Stimulated activated CD4-positive, alpha-beta T cell treated with anti-CD3 and anti-CD28 coated beads, Interleukin-1b, Interleukin-23, amount 100 ng/mL, for 48 hours (primary cell): ENCODE measurements at places on chromosomes 7 and 10.

DNA sequence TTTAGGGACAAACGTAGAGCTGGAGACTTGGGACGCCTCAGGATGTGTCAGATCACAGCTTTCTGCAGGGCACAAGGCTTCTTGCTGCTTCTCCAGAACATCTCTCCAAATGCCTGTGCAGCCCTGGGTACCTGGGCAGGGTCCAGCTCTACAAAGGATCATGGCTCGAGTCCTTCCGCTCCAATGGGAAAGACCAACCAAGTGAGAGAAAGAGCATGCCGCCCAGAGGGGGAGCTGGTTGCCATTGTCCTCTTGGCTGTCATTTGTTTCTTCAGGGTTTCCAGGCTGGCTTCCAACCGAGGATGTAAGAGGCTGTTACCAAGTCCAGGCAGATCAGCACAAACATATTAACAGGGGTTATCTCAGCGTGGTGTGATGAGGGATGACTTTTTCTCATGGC is 5.6 kb upstream of the LEP start:
- no peak for DNase-seq

- no peak for DNase-seq
Observed at GRCh38 chr7:91164506-91164905, 99.7 kb upstream of the FZD1 start.

DNA sequence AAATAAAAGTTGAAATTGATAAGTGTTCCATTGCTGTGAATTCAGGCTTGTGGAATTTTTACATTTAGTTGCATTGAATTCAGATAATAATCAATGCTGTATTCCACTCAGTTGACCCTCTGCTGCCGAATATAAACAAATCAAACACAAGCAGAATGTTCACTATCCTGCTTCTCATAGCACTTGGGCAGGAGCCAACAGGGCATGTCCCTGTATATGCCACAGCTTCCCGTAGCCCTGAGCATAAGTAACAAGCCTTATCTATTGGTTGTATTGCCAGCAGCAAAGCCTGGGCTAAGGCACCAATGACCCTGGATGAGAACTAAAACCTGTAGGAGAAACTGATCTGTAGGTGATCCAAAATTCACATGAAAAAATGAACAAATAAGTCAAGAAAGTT is 145.9 kb downstream of the ARHGAP12 start:
- DNase-seq: no peak

DNA sequence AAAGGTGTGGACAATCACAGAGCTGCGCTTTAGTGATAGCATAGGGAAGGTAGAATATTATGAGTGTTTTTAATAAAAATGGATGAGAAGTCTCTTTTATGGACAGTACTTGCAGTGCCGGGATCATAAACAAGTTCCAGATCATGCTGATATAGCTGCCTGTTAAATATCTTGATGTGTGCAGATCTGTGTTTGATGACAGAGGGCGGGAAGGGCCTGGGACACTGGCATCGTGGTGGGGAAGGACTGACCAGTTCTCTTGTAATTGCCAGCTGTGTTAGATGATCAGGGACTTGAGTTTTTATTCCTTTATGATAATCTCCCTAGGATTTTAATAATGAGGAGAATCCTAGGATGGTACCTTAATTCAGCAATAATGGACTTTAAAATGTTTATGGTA is 14.6 kb downstream of the SND1 start:
- no peak for DNase-seq

GRCh38 chr7:150788474-150789269 is 11.5 kb downstream of the TMEM176B start:
- no peak for DNase-seq

DNA sequence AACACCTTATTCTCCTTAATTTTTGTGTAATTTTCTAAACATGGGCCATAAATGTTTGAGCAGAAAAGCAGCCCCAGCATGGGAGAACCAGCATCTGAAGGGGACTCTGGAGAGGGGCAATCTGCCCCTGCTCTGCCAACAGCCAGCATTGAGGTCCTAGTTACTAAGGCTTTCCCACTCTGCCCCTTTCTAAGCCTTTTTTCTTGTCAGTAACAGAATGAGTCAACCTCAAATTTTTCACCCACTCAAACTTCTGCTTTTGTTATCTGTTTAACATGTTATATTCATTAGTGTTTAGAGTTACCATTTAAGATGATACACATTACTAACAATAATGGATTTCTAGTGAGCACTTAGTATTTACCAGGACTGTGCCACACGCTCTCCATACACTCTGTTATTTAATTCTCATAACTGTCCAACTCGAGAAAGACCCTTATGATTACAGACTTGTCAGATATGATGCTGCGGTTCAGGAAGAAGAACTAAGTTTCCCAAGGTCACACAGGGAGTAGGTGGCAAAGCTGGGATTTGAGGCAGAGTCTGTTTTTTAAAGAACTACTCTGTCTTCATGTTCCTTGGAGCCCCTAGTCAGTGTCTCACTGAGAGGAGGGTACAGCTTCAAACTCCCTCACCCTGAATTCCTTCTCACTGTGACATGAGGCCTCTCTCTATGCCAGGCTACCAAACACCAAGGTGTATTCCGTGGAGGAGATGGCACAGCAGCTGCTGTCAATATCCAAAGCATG is 19.9 kb upstream of the GPAM start:
- no peak for DNase-seq

DNA sequence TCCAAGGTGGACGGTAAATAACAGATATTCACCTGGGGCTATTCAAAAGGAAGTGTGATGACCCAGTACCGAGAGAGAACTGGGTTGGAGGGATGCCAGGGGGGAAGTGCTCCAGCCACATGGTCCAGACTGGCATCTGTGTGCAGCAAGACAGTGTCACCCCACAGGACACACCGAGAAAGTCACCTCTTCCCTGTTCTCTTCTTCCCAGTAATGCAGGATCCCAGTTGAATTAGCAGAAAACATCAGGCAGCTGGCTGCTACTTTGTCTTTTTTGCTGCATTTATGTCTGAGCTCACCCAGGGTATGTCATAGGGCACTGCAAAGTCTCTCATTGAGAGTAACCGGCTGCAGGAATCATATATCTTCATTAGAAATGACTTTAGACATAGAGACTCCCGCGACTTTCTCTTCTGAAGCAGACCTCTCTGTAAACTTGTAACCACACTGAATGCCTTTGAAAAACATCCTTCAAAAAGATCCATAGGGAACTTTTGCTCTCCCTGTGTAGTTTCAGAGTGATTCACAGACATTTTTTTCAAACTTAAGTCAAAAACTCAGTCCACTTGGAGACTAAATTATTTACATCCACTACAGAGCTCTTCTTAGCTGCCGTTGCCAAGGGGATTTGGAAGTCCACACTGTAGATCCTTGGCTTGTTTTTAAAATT is 609.0 kb upstream of the DPP6 start:
- DNase-seq: no peak

- DNase-seq: no peak
Observed at GRCh38 chr10:96369890-96370583, 11.2 kb upstream of the OPALIN start.

- DNase-seq: no peak
Observed at GRCh38 chr10:124049484-124049883, 43.9 kb downstream of the CHST15 start.

- no peak for DNase-seq
Observed at GRCh38 chr7:158395780-158396278, 191.8 kb downstream of the PTPRN2 start.

DNA sequence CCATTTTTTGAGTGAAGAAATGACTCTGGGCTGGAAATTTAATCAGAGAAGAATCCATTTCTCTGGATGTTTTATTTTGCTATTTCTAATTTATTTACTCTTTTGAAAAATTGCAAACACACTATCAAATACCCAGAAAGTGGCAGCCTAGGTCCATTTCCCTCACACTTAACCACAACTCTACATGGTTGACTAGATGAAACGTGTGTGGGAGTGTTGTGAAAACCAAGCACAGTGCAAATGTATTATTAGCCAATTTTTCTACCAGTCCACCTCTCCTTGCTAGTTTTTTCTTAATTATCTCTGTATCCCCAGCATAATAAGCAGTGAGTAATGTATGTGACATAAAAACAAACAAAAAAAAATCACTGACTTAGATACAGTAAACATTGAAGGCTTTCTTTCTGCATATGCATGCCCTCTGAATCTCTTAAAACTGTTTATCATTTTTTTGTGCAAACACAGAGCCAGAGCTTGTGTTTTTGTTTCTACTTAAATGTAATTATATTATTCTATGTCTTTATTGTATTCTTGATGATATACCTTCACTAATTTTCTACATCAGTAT is 30.9 kb downstream of the SCIN start:
- no peak for DNase-seq

- no peak for DNase-seq
Observed at GRCh38 chr10:33277135-33277536, 57.3 kb downstream of the NRP1 start.

DNA sequence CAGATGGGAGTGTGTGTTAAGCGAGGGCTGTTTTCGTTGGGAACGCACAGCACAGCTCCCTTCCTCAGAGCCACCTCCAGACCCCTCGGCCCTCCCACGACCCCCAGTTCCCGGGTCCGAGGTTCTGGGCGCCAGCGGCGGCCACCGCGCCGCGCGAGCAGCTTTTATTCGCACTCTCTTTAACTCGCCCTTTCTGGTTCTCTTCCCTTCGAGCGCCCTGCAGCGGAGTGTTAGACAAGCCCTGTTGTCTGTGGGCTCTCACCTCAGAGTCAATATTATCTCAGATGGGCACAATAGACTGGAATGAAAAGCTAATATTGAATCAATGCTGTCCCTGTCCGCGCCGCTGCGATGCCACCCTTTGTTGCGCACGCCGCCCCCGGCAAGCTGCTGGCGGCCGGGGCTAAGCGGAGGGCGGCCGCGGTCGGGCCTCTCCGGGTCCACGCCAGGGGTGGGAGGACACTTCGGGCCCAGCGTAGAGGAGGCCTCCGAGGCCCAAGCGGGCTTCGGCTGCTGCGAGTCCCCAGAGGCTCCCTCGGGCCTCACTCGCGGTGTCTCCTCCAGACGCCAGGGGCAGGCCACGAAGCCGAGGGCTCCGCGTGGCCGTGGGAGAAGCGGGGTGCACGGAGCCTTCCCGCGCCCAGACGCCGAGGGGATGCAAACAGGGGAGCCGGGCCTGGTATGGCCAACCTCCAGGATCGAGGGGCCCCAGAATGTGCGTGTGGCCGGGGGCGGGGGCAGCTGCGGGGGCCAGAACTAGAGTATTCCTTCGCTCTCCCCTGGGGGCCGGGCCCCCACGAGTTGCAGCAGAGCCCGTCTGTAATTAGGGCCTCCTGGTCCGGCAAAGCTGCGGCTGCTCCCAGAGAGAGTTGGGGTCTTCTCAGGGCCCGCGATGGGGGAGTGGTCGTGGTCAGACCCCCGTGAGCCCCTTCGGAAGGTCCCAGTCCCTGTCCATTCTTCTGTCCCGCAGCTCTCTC is 7.9 kb upstream of the EMX2 start:
- DNase-seq: no peak

- no peak for DNase-seq
Observed at GRCh38 chr7:138873220-138873892, 75.4 kb upstream of the ATP6V0A4 start.

DNA sequence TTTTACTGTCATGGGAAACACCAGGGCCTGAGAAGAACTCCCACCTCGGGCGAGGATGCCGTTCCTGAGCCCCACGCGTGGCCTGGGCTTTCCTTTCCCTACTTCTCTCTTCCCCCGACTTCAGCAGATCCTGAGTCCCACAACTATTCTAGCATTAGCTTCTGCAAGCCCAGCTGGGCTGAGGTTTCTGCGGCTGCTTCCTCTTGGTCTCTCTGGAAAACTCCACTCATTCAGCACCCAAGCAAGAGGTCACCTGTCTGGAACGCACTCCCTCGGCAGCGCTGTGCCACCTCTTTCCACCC is 761 bp upstream of the DOCK1 start:
- DNase-seq: no peak

GRCh38 chr10:12795315-12796110 is 206.0 kb downstream of the CCDC3 start:
- DNase-seq: no peak

GRCh38 chr10:3765146-3765545 is 19.9 kb downstream of the KLF6 start:
- no peak for DNase-seq

DNA sequence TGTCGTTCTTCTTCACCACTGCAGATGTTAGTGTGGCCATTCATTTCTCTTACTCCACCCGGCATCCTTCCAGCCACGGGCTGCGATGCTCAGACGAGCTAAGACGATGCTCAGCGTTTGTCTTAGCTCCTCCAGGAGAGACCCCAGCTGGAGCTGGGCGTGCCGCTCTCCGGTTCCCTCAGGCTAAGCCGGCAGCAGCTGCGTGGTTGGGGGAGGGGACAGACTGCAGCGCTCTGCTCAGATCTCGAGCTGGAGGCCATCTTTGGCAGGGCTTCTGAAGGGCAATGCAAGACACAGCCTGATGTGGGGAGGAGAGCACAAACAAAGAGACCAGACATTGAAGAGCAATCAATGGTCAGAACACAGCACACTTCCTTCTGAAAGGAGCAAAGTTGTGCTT is 4.8 kb downstream of the INA start:
- DNase-seq: no peak

- DNase-seq: no peak
Observed at GRCh38 chr7:123657304-123657685, 1.6 kb downstream of the LMOD2 start.

- no peak for DNase-seq
Observed at GRCh38 chr7:15209429-15209828, 306.9 kb upstream of the DGKB start.

DNA sequence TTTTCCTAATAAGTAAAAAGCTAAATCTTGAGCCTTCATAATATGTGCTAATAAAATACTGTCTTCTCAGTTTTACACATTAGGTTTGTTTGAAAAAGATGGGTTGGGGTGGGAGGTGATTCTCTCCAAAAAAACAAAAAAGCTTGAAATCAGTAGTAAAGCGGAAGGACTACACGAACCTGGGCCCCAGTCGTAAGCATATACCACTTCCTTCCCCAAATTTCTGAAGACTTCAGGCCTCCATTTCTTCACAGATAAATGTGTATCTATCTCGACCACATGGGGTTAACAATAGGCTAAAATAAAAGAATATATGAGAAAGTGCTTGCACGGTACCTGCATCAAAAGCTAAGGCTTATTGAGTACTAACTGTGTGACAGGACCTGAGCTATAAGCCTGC is 51.6 kb upstream of the PAX2 start:
- DNase-seq: no peak

- DNase-seq: no peak
Observed at GRCh38 chr7:104967088-104967487, 46.9 kb upstream of the KMT2E start.

DNA sequence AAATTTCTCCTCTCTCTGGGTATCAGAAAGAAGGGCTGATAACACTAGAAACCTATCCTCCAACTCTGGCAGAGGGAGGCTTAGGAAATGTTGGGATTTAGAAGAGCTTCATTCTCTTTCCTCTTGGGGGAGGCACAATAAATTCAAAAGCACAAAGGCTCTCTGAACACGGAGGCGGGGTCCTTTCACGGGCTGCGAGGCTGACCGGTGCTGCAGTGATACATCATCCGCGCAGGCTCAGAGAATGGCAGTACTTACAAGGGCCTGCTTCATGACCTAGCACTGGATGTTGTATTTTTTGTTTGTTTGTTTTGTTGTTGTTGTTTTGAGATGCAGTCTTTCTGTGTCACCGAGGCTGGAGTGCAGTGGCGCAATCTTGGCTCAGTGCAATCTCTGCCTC is 306.2 kb downstream of the SORCS3 start:
- DNase-seq: no peak

- DNase-seq: no peak
Observed at GRCh38 chr10:89625041-89625765, 19.8 kb downstream of the PANK1 start.

- DNase-seq: no peak
Observed at GRCh38 chr7:6475433-6476186, 27.9 kb upstream of the DAGLB start.
